AG04449 (cell line): ENCODE measurements at places on chromosomes 3 and 15.

GRCh38 chr15:76060118-76060989 is 569 bp downstream of the TMEM266 start:
- no peak for DNase-seq

GRCh38 chr3:146218880-146219866 is 31.7 kb downstream of the PLSCR4 start:
- DNase-seq = no peak

GRCh38 chr3:16369885-16370284 is 104.9 kb downstream of the OXNAD1 start:
- DNase-seq = no peak

- DNase-seq = no peak
These were observed 133.4 kb upstream of the BHLHE40 start for GRCh38 chr3:4845882-4846281.

DNA sequence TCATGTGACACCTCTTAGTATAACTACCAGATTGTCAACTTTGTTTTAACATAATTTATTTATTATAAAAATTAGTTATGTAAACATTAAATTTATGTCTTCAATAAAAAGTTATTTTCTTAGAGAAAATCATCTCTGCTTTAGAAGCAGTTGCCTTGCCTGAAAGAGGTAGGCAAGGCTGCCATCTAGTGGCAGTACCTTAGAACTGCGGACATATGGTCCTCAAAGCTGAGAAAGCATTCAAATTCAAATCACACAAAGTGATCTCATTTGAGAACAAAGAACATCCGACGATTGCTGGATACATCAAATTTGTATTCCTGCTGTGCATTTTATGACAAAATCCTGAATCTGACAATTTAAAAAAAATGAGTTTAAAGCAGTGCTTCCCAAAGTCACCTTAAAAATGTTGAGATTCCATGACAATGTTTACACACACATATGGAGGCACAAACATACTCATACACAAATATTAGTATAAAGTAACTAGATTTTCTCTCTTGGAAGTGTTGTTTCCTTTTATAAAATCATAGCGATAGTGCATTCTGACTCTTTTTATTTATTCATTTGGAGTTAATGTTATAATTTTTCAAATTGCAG is 617.4 kb downstream of the CADM2 start:
- DNase-seq = peak; percentile 3

- DNase-seq = no peak
These were observed 2.4 kb downstream of the SKOR1 start for GRCh38 chr15:67827562-67828277.

DNA sequence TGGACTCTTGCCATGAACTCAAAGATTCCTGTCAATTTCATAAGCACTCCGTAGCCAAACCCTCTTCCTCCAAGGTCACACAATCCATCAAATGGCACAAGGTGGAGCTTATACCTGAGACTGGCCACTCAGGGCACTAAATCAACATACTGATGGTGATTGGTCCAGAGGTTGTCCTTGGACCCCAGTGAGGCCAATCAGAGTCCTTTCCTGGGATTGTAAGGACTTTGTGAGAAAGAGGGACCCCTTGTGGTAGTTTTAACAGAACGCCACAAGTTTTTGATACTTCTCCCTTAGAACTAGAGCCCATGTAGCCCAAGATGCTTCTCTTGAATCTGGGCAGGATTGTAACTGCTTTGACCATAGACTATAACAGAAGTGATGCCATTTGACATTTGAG is 44.4 kb upstream of the LARS2 start:
- no peak for DNase-seq

DNA sequence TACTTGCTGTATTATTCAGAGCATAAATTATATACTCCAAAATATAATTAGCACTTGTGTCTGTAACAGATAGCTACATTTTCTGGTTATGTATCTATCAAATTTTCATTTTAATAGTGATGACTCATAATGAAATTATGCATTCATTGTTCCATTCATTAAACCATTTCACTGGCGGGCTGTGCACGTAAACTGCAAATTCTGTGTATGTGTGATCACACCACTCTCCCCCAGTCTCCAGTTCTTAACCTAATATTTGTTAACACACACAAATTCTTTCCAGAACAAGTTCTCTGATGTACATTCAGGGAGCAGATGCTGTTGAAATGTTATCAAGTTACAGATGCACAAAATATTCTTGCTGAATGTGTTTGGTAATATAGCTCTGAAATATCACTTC is 3.8 kb upstream of the KCNMB2 start:
- DNase-seq = no peak

- no peak for DNase-seq
These were observed 173.6 kb upstream of the TMC3 start for GRCh38 chr15:81547521-81548132.

- no peak for DNase-seq
These were observed 649 bp upstream of the PIK3CB start for GRCh38 chr3:138835397-138835757.

DNA sequence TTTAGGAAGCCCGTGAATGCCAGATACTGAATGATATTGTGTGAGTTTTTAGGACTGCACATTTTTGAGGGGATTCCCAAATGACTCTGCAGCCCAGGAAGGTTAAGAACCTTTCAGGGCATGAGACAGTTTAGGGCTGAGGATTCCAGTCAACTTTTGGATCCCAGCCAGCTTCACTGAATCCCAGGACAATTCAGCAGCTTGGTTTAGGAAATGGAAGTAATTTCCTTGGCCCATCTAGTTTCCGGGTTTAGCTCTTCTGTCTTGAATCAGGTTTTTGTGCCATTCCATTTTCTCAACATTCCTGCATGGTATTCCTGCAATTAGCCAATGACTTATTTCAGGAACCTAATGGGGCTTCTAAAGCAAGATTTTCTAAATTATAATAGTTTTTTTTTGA is 253.9 kb downstream of the LSAMP start:
- DNase-seq = no peak

DNA sequence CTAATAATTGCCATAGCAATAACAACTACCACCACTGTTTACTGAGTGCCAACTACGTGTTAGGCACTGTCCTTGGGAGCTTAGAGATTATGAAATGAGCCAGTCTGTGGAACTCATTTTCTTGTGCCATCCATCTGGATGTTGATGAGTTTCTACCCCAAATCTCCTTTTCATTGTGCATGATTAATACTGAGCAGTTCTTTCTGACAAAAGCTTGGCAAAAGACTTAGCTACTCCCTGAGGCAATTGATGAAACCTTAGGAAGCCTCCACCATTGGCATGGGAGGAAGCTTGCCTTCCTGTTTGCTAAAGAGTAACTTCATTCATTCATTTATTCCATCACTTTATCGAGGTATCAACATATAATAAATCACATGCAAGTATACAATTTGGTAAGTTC is 39.8 kb downstream of the PRICKLE2 start:
- no peak for DNase-seq

DNA sequence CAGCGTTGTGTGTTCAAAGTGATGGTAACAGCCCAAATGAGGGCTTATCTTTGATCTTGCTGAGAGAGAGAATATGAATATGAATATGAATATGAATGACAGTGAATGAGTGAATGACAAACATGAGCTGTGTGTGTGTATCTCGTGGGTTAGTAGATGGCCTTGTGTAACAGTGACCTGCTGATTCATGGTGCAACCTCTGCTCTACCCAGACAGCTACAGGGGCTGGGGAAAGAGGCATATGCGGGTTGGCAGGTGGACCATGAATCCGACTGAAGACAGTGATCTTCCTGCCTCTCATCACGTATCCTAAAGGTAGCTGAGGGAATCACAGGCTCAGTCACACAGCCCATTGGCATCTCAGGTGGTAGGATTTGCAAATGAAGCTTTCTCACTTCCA is 58.2 kb downstream of the CHDH start:
- no peak for DNase-seq

DNA sequence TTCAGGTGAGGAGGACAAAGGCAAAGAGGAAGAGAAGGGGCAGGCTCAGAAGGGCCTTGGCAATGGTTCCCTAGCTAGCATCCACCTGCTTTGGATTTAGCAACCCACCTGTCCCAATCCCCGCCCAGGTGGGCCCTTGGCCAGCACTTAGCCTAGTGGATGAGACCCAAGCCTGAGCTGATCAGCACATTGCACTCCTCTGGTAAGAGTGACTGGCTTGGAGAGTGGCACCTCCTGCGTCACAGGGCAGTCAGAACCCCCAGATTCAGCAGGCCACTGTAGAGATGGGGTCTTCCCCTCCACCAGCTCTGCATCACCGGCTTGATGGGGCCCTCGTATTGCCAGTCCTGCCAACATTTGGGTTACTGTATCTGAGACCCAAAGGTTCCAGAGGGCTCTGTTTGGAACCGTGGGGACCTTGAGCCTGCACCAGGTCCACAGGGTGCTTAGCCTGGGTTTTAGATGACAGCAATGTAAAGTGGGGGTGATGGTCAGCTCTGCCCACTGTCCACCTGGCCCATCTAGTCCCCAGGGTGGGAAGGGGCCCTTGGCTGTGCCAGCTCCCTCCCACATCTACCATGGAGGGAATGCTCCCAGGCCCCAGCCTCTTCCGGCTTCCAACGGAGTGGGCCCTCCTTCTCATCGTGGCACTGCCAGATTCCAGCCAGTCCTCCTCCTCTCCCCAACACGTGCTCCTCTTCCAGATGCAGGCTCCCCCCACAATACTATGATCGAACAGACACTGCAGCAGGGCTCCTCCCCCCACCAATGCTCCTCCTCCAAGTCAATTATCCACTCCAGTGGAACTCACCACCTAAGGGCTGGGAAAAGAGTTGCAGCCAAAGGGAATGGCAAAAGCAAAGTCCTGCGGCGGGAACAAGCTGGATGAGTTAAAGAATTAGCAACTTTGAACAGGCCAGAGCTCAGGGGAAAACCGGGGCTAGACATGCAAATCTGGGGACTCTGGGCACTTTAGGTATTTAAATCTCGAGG is 45.7 kb downstream of the LHFPL4 start:
- no peak for DNase-seq

GRCh38 chr3:194045289-194045688 is 90.7 kb upstream of the HES1 start:
- no peak for DNase-seq

- no peak for DNase-seq
These were observed 59.2 kb downstream of the USP50 start for GRCh38 chr15:50487287-50487686.

GRCh38 chr3:195013411-195014361 is 257.3 kb downstream of the XXYLT1 start:
- no peak for DNase-seq

DNA sequence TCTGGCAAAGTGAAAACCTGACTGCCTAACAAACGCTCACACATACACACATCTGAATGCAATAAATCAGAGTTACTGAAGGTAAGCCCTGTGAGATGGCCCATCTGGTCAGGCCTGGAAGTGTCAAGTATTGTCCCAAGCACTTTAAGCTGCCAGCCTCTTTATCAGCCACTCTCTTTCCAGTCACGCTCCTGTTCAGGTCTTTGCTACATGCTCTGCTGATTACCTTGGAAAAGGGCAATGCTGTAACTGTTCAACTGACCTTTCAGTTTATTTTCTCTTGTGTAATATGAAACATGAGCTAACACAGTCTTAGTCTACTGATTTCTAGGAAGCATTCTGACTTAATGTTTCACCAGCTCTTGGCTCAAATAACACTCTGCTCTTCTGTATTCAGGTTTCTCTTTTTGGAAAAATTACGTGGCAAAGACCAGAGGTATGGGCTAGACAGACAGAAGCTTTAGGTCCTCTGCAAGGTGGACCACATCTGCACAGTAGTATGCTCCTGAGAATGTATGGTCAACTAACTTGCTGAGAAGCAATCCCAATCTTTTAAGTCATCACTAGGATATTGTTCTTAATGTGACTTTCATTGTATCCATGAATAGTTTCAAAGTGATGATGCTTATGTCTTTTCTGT is 44.5 kb downstream of the GBE1 start:
- DNase-seq = no peak

DNA sequence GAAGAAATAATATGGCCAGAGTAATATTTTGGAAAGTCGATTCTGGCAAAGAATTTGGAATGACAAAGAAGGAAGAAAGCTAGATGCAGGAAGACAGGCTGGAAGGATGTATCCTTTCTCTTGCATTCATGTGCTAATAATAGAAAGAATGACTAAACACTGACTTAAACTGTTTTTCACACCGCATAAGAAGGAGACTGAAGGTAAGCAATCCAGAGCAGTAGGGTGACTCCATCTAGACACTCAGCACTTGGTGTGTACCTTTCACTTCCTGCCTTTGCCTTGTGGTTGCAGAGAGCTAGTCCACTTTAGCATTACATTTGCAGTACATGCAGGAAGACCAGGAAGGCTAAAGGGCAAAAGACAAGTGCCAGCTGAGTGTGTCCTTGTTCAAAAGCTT is 234.6 kb downstream of the RBMS3 start:
- DNase-seq = peak; percentile 12

- no peak for DNase-seq
These were observed 535 bp downstream of the C2CD4B start for GRCh38 chr15:62164396-62165103.

DNA sequence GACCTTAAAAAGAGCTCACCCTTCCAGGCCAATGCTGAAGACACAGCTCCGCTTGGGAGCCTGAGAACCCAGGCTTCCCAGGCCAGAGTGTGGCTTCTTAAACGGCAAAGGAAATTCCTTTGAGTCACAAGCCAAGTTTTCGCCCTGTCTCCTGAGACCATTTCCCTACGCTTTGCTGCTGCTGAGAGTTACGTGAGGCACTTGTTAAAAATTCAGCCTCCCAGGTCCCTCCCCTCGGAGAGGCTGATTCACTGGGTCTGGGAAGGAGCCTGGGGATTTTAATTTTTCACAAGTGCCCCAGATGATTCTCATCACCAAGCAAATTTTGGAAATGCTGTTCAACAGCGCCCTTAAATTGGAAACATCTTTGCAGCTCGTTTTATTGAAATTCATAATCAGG is 25.5 kb downstream of the RLBP1 start:
- DNase-seq = no peak

- no peak for DNase-seq
These were observed 172.8 kb upstream of the HES1 start for GRCh38 chr3:193962986-193963685.
